Metanephros (tissue), 2 donors: ENCODE measurements at places on chromosomes 16 and 17. TPM values are rescaled to one million over a fixed set of nuclear protein-coding genes. Genes with fewer than 3 reads are reported as not detected.

The FAM20A gene
- total RNA-seq: 13.1 TPM

The C17orf67 gene
- 1.8 TPM for total RNA-seq

The C17orf100 gene
- 1.2 TPM for total RNA-seq

The GAA gene
- 46.0 TPM for total RNA-seq

The LLGL1 gene
- total RNA-seq: 41.2 TPM

The TNP2 gene
- total RNA-seq: not detected

The ZPBP2 gene
- total RNA-seq: not detected

The KSR1 gene
- 55.7 TPM for total RNA-seq

The SLC6A4 gene
- 0.58 TPM for total RNA-seq

The PRSS27 gene
- total RNA-seq: 0.47 TPM

The CD7 gene
- total RNA-seq: 1.4 TPM

The CRAMP1 gene
- 17.2 TPM for total RNA-seq

The CASKIN1 gene
- total RNA-seq: 1.6 TPM

The LYRM1 gene
- total RNA-seq: 27.9 TPM

The PLEKHM1 gene
- total RNA-seq: 20.7 TPM

The ATP1B2 gene
- total RNA-seq: 13.1 TPM

The CDC42EP4 gene
- total RNA-seq: 67.3 TPM

The PTGES3L gene
- 5.8 TPM for total RNA-seq

The RAD51C gene
- total RNA-seq: 20.3 TPM

The KCNH4 gene
- total RNA-seq: not detected

The CIBAR2 gene
- not detected for total RNA-seq

The FBXL16 gene
- total RNA-seq: 0.93 TPM

The NDRG4 gene
- 8.5 TPM for total RNA-seq

The AURKB gene
- total RNA-seq: 23.1 TPM

The OR4D1 gene
- total RNA-seq: not detected

The MAP2K3 gene
- 23.7 TPM for total RNA-seq

The TBC1D26 gene
- total RNA-seq: 0.99 TPM

The TMEM100 gene
- total RNA-seq: 25.9 TPM

The ZCCHC14 gene
- 31.1 TPM for total RNA-seq

The PHOSPHO1 gene
- total RNA-seq: 23.2 TPM

The TEKT1 gene
- total RNA-seq: 0.70 TPM

The MYH11 gene
- total RNA-seq: 11.3 TPM

The HOXB6 gene
- 70.7 TPM for total RNA-seq

The MATCAP1 gene
- total RNA-seq: 50.2 TPM

The ACAP1 gene
- total RNA-seq: 4.8 TPM

The SLC43A2 gene
- 42.3 TPM for total RNA-seq

The KRTAP16-1 gene
- total RNA-seq: not detected

The SUZ12 gene
- 28.0 TPM for total RNA-seq

The GPT2 gene
- total RNA-seq: 29.4 TPM

The TNFRSF17 gene
- total RNA-seq: not detected

The DRC3 gene
- 12.6 TPM for total RNA-seq

The MPP3 gene
- 10.0 TPM for total RNA-seq

The PRR35 gene
- total RNA-seq: 9.4 TPM

The ST6GALNAC1 gene
- 0.12 TPM for total RNA-seq

The CD300LB gene
- 0.82 TPM for total RNA-seq

The FBXO47 gene
- total RNA-seq: not detected

The CES4A gene
- 6.5 TPM for total RNA-seq
